ENCODE measurements at places on chromosomes 6 and 20. TPM values are rescaled to one million over a fixed set of nuclear protein-coding genes. Genes with fewer than 3 reads are reported as not detected.

PREP gene
- 31.6 TPM for total RNA-seq

- DNase-seq = peak; percentile 76
Observed at GRCh38 chr20:1894951-1895673, at the start of gene SIRPA. SIRPA (plus strand) TSS chr20:1895407; CDS start chr20:1895448, 41 bp downstream.

DNA sequence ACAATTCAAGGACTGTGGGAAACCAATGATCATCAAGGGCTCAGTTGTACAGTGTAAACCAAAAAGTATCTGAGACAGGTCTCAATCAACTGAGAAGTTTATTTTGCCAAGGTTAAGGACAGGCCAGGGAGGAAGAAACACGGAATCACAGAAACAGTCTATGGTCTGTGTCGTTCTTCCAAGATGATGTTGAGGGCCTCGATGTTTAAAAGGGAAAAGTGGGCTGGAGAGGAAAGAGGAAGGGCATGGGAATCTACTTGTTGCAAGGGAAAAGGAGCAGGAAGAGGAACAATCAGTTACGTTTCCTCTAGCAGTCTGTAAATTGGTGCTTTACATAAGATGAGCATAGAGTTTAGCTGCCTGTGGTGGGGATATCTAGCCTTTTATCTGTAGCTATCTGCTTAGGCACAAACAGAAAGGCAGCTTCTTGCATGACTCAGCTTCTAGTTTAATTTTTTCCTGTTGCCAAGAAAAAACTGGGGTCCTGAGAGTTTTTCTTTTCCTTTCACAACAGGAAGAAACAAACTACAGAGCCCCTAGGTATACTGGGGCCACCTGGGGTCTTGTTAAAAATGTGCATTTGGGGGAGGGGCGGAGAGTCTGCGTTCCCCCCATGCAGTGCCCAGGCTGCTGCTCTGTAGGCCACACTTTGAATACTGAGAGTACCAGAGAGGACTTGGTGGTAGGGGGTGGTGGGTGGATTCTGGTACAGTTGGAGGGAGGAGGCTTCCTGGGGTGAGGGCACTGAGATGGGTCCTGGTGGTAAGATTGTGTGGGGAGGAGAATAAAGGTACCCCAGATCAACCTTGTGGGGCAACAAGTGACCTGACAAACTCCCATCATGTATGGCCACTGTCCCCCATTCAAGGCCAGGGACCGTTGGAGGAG is 35.3 kb upstream of the EZR start:
- no peak for DNase-seq

MCCD1 gene
- not detected for total RNA-seq

DNA sequence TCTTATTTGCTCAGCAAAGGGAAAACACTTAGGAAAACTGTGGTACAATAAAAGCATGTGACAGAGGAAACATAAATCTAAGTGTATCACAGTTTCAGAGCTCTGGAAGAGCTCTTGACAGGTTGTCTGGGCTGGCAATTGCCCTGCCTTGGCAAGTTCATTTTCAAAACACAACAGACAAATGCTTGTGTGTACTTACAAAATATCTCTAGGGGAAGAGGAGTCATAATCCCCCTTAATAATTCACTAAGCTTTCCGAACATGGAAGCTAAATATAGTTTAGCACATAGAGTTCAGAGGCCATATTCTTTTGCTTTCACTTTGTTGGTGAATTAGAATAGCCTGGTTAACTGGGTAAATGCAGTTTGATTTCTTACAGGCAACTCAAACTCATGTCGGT is 211.6 kb upstream of the THEMIS start:
- DNase-seq = no peak

DNA sequence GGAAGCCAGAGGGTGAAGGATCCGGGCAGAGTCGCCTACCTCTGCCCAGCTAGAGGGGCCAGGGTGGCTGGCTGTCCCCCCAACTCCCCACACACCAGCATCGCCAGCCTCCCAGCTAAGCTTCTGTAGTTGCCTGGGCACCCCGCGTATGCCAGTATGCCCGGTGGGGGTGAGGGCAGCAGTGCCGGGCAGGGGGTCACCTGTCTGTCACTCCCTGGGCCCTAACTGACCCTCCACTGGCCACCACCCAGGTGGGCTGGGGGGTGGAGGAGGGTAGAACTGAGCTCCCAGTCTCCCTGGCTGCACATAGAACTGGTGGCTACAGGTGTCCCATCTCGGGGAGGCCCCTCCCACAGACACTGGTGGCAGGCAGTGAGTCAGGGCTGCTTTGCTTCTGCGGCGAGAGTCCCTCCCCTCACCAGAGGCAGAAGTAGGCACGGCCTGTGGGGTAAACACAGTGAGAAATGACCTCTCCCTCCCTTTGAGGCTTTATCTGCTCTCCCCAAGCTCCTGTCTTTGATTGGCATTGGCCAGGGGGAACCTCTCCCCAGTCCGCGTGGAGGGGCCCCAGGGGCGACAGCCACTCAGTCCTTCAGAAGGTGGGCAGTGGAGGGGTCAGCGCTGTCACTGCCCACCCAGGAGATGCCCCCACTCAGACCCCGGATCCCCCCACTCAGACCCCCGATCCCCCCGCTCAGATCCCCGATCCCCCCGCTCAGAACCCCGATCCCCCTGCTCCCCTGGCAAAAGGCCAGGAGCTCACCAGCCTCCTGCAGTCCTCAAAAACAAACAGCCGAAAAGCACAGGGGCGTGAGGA is 2.5 kb downstream of the NTSR1 start:
- peak; percentile 18 for DNase-seq

- peak; percentile 37 for DNase-seq
Observed at GRCh38 chr6:87174078-87174579, 18.8 kb downstream of the ZNF292 start.

DNA sequence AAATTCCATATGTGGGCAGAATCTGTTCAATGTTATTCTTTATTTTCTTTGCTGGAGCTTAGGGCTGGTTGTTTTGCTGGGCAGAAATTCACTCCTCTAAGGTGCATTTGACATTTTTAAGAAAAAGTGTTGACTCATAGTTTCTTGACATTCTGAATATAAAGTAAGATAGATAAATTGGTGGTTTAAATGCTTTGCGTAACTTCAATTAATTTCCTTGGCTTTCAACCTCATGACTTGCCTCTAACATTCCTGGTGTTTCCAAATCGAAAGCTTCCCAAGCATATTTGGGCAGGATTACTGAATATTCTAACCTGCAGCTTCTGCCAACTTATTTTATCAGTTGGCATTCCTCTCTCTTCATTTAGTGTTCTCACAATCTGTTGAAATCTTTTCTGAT is 718.7 kb upstream of the ADGRB3 start:
- DNase-seq = no peak

- DNase-seq = no peak
Observed at GRCh38 chr20:44851545-44851944, 34.0 kb upstream of the YWHAB start.

DNA sequence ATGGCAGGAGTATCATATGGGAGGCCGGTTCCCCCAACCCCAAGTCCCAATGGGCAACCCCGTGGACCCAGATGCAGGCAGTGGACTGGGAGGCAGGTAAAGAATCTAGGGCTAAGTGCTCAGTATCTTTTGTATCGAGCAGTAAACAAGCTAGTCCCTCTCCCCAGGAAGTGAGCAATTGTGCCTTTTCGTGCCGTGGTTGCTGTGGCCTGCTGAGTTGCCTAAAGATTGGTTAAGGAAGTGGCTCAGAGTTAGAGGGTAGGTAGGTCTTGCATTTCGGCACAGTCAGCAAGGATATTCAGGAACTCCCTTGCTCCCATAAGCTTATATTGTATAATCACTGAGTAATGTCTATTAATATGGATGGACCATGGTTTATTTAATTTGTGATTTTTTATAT is 1.3 kb upstream of the DNAH8 start:
- no peak for DNase-seq

BFSP1 gene
- 0.55 TPM for total RNA-seq

DNA sequence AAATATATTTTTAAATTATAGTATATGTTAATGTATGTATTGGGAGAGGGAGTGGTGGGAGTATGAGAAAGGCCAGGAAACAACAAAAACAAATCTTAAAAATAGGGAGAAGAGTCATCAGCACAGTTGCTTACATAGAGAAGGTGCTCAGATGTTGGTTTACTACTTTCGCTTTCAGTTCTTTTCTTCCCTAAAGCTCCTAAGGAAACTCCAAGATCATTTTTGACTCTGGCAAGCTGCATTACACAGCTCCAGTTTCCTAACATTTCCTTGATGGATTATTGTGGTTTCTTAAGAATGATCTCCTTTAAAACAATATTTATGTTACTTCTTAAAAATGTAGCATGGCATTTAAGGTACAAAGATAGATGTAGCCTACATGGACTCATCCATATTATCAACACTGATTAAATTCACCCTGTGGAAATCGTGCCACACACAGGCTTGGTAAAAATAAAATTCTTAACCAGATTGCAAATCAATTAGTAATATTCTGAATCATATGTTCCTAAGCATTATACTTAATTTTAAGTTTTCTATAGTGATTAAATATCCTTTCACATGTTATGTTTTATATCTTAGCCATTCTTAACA is 118.0 kb upstream of the MAN1A1 start:
- no peak for DNase-seq

All from left ventricle myocardium superior (tissue), 1 donor.